ENCODE measurements at places on chromosomes 1 and 21. TPM values are rescaled to one million over a fixed set of nuclear protein-coding genes. Genes with fewer than 3 reads are reported as not detected.
A peak's percentile ranks its signal among the peaks of the same experiment; 100 is the strongest.

Gene SLC1A7
- not detected for total RNA-seq

GRCh38 chr21:45289134-45289533, 1.4 kb upstream of the POFUT2 start:
- H3K36me3 ChIP-seq: peaks cover 5% of the 10 kb centered on the region
- peaks cover 19% of the 10 kb centered on the region for H3K4me1 ChIP-seq
- no peak overlapping the region for H3K27ac ChIP-seq

DNA sequence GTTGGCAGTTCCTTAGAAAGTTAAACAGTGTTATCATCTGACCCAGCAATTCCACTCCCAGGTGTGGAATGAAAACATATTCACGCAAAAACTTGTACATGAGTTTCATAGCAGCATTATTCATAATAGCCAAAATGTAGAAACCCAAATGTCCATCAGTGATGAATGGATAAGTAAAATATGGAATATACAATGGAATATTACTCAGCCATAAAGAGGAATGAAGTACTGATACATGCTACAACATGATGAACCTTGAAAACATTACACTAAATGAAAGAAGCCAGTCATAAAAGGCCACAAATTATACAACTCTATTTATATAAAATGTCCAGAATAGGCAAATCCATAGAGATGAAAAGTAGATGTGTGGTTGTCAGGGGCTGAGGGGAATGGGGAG, 53.5 kb downstream of the RRAGC start:
- no peaks in the 10 kb centered on the region for H3K36me3 ChIP-seq
- H3K27me3 ChIP-seq: peaks cover 80% of the 10 kb centered on the region
- peaks cover 4% of the 10 kb centered on the region for H3K4me1 ChIP-seq

DNA sequence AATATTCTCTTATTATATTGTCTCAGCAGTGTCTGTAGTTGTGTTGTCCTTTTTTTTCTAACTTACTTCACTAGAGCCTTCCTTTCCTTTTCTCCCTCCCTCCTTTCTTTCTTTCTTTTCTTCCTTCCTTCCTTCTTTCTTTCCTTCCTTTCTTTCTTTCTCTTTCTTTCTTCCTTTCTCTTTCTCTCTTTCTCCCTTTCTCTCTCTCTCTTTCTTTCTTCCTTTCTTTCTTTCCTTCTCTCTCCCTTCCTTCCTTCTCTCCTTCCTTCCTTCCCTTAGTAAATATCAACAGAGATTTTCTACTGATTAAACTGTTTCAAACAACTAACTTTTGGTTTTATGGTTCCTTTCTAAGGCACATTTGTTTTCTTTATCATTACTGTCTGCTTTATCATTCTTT, 43.1 kb upstream of the PGBD5 start:
- DNase-seq: no peak
- no peaks in the 10 kb centered on the region for H3K36me3 ChIP-seq
- H3K4me1 ChIP-seq: peaks cover 7% of the 10 kb centered on the region

DNA sequence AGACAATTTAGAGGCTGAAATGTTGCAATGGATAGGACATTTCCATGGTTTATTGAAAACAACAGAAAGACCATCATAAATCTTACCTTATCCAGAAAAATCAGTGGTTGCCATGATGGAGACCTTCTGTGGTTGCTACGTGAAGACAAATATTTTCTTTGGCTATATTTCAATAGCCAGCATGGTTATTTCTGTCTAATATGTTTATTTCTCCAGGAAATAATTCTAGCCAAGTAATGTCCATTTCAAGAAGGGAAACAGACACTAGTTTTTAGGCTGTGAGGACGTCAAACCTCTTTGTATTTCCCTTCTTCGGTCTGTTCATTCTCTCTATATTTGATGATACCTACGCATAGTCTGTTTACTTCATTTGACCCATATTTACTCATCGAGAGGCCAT, 49.2 kb upstream of the NFASC start:
- no peak overlapping the region for H3K27ac ChIP-seq
- H3K27me3 ChIP-seq: peaks cover 9% of the 10 kb centered on the region
- no peaks in the 10 kb centered on the region for H3K36me3 ChIP-seq
- no peaks in the 10 kb centered on the region for H3K4me1 ChIP-seq
- H3K4me3 ChIP-seq: no peak overlapping the region
- no peak for DNase-seq

- DNase-seq: no peak
- H3K36me3 ChIP-seq: no peaks in the 10 kb centered on the region
- no peak overlapping the region for H3K27ac ChIP-seq
- H3K4me3 ChIP-seq: no peak overlapping the region
- no peaks in the 10 kb centered on the region for H3K4me1 ChIP-seq
These were observed 128.1 kb downstream of the SIK1 start for GRCh38 chr21:43298546-43299440.

- no peak for DNase-seq
- no peaks in the 10 kb centered on the region for H3K4me1 ChIP-seq
- no peak overlapping the region for H3K27ac ChIP-seq
- no peaks in the 10 kb centered on the region for H3K36me3 ChIP-seq
- H3K4me3 ChIP-seq: no peak overlapping the region
These were observed 12.6 kb downstream of the SLC22A15 start for GRCh38 chr1:115988953-115989352.

Gene CELA2B
- total RNA-seq: not detected

- no peaks in the 10 kb centered on the region for H3K4me1 ChIP-seq
- H3K36me3 ChIP-seq: no peaks in the 10 kb centered on the region
- DNase-seq: no peak
- no peak overlapping the region for H3K27ac ChIP-seq
- H3K27me3 ChIP-seq: no peaks in the 10 kb centered on the region
These were observed 126.4 kb downstream of the COL24A1 start for GRCh38 chr1:86030180-86030579.

- H3K4me3 ChIP-seq: no peak overlapping the region
- no peak for DNase-seq
- H3K4me1 ChIP-seq: peaks cover 14% of the 10 kb centered on the region
- no peaks in the 10 kb centered on the region for H3K36me3 ChIP-seq
These were observed 2.1 kb upstream of the TTLL7 start for GRCh38 chr1:84000954-84001495.

- no peaks in the 10 kb centered on the region for H3K36me3 ChIP-seq
- H3K4me1 ChIP-seq: peaks cover 17% of the 10 kb centered on the region
- DNase-seq: no peak
- no peak overlapping the region for H3K27ac ChIP-seq
These were observed 172.9 kb upstream of the ESRRG start for GRCh38 chr1:216896146-216896545.

- no peaks in the 10 kb centered on the region for H3K36me3 ChIP-seq
- peak; percentile 51 for DNase-seq
- H3K27ac ChIP-seq: no peak overlapping the region
- H3K4me3 ChIP-seq: no peak overlapping the region
- H3K27me3 ChIP-seq: no peaks in the 10 kb centered on the region
These were observed 3.0 kb downstream of the GPN2 start for GRCh38 chr1:26887125-26887524.

- no peak for DNase-seq
- peaks cover 40% of the 10 kb centered on the region for H3K4me1 ChIP-seq
- H3K4me3 ChIP-seq: no peak overlapping the region
- no peaks in the 10 kb centered on the region for H3K27me3 ChIP-seq
- H3K36me3 ChIP-seq: no peaks in the 10 kb centered on the region
- H3K27ac ChIP-seq: no peak overlapping the region
These were observed 59.5 kb downstream of the CASZ1 start for GRCh38 chr1:10736634-10737586.

Gene SELP
- total RNA-seq: not detected

DNA sequence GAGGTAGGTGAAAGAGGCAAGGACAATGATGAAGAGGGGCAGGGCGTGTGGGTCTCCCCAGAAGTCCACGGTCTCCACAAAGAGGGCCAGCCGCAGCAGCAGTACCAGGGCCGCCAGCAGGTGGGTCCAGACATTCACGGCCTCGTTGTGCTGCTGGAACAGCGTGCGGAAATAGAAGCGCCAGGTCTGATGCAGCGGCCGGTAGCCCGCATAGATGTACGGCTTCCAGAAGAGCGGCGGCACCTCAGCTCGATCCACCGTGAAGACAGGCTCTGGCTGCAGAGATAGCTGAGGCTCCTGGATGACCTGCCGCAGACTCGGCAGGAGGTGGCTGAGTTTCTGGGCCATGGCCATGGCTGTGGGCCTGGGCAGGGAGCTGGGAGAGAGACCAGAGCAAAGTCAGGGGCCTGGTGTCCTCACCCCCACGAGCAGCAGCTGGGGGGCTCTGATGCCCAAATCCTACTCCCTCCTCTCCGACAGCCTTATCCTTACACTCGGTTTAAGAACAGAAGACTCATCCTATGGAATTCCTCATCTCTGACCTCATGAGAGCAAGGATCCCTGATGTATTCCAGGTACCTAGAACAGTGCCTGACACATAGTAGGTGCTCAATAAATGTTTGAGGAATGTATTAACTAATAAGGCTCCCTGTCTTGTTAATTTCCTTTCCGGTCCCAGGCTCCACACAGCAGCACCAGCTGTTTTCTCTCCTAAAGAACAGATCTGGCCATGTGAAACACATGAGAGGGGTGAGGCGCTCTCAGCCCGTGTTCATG, 4.4 kb upstream of the AUNIP start:
- H3K4me1 ChIP-seq: peaks cover 11% of the 10 kb centered on the region
- no peaks in the 10 kb centered on the region for H3K36me3 ChIP-seq
- DNase-seq: no peak
- H3K27ac ChIP-seq: no peak overlapping the region
- H3K4me3 ChIP-seq: no peak overlapping the region

DNA sequence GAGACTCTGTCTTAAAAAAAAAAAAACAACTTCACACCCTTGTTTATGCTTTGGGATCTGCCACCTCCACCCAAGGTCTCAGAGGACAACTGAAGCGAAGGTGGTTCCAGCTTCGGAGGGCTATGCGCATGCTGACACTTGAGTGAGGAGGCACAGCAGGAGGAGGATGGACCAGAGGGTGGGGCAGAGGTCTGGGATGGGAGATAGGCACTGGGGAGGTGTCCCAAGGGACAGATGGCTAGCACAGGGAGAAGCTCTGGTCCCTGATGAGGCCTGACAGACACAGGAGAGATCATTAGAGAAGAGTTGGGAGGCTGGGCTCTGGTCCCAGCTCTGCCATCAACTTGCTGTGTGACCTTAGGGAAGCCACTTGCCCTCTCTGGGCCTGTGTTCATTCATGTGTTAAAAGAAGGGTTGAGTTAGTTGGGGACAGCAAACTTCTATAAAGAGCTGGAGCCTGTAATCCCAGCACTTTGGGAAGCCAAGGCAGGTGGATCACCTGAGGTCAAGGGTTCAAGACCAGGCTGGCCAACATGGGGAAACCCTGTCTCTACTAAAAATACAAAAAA, 16.8 kb downstream of the E2F2 start:
- no peaks in the 10 kb centered on the region for H3K4me1 ChIP-seq
- H3K27me3 ChIP-seq: no peaks in the 10 kb centered on the region
- DNase-seq: no peak
- H3K36me3 ChIP-seq: no peaks in the 10 kb centered on the region

Gene SLC25A34
- 0.34 TPM for total RNA-seq

Gene ESPN
- 11.0 TPM for total RNA-seq

DNA sequence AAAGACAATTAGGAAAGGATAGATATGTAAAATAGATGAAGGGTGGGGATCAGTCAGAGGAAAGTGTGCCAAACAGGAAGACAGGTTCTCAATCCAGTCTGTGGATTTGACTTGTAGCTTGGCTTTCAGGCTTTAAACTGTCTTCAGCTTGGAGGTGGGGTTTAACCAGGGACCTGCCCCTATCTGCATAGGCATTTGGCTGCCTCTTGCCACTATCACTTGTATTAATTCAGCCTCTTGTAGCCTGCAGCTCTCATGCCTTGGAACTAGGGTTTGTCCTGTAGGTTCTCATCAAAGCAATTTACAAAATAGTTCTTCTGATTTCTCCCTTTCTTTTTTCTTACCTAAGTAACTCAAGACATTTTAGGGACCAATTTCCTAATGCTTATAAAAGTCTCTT, 88.8 kb upstream of the PAXBP1 start:
- no peak for DNase-seq
- no peaks in the 10 kb centered on the region for H3K4me1 ChIP-seq
- H3K27me3 ChIP-seq: no peaks in the 10 kb centered on the region
- no peak overlapping the region for H3K27ac ChIP-seq

DNA sequence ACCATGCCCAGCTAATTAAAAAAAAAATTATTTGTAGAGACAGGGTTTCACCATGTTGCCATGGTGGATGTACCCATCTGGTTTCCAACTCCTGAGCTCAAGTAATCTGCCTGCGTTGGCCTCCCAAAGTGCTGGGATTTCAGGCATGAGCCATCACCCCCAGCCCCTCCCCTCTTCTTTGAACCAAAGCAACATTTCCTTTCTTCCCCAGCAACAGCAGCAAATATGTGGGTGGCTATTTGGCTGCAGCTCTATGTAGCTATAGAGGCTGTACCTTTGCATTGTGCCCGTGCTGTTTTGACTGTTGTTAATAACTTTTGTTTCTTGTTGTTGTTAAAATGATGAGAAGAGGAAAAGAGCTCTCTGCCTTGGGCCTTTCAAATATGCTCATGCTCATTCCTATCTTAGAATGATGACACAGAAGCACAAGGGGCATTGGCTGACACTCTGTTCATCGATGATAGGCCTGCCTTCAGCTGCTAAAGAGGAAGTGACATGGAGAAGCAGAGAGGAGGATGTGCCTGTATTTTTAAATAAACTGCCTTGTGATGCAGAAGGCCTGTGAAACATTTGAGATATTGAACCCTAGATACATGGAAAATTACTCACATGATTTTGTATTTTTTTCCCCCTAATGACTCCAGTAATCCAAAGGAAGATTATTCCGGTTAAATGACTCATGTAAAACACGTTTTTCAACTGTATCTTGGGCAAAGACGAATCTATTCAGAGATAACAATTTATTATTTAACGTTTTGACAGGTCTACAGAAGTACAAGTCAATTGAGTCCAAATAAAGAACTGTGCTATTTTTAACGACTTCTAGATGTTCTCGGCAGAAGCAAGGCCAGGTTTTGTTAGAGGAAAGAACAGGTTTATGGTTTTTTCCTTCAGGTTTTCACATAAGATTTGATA, 20.5 kb upstream of the XPR1 start:
- H3K4me1 ChIP-seq: peaks cover 30% of the 10 kb centered on the region
- no peaks in the 10 kb centered on the region for H3K27me3 ChIP-seq
- no peak for DNase-seq
- no peak overlapping the region for H3K4me3 ChIP-seq

DNA sequence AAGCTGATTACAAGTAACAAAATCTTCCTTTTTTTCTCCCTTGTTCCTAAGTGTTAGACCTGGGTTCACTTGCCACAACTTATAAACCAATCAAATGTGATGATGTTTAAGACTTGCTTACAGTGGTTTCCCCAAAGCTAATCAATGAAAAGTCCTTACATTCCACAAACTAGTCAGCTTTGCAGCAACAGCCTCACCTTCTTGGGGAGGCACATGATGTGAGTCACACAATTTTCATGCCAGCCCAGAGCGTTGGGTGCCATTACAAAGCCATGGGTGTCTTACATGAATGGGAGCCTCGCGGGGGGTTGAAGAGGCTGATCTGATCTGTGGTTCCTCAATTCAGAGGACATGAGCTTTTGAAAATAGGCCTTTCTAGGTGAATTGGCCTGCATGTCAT, 91.6 kb upstream of the UBE2U start:
- H3K4me1 ChIP-seq: peaks cover 30% of the 10 kb centered on the region
- no peak overlapping the region for H3K27ac ChIP-seq
- no peak overlapping the region for H3K4me3 ChIP-seq
- no peaks in the 10 kb centered on the region for H3K27me3 ChIP-seq
- no peak for DNase-seq
- no peaks in the 10 kb centered on the region for H3K36me3 ChIP-seq
